Kasumi-1 (cell line): ENCODE measurements at places on chromosomes 7 and 10.

DNA sequence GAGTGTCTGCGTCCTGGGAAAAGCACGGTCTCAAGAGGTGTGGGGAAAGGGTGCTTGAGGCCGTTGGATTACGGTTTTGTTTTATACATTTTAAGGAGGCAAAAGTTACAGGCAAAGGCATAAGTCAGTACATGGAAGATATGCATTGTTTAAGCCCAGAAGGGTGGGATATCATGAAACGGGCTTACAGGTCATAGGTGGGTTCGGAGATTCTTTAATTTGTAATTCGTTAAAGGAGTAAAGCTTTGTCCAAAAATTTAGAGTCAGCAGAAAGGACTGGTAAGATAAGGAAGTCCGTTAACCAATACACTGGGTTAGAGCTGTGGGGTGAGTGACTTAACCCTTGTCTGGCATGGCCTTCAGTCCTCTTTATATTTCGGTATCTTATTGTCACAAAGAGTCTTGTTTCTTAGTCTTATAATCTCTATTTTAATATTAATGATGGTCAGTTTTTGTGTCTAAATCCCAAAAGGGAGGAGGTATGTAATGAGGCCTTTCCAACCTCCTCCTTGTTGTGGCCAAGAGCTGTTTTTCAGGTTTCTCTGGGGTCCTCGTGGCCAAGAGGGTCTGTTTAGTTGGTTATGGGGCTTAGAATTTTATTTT, 12.7 kb downstream of the TSPAN14 start:
- DNase-seq: no peak

- no peak for DNase-seq
Observed at GRCh38 chr7:138092486-138093028, 16.3 kb downstream of the AKR1D1 start.

GRCh38 chr10:83310688-83311087, 828.6 kb upstream of the GHITM start:
- no peak for DNase-seq

GRCh38 chr10:86699125-86699524, 30.8 kb downstream of the LDB3 start:
- DNase-seq: no peak

- DNase-seq: no peak
Observed at GRCh38 chr7:98701372-98701771, 84.3 kb downstream of the NPTX2 start.

- no peak for DNase-seq
Observed at GRCh38 chr10:117412469-117413010, 37.3 kb upstream of the PDZD8 start.

DNA sequence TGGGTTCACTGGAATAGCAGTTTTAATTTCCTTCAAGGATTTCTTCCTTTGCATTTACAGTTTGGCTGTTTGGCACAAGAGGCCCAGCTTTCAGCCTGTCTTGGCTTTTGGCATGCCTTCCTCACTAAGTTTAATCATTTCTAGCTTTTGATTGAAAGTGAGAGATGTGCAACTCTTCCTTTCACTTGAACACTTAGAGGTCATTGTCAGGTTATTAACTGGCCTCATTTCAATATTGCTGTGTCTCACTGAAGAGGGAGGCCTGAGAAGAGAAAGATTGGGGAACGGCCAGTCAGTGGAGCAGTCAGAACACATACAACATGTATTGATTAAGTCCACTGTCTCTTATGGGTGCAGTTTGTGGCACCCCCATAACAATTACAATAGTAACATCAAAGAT, 33.9 kb downstream of the PTTG1IP2 start:
- DNase-seq: no peak

DNA sequence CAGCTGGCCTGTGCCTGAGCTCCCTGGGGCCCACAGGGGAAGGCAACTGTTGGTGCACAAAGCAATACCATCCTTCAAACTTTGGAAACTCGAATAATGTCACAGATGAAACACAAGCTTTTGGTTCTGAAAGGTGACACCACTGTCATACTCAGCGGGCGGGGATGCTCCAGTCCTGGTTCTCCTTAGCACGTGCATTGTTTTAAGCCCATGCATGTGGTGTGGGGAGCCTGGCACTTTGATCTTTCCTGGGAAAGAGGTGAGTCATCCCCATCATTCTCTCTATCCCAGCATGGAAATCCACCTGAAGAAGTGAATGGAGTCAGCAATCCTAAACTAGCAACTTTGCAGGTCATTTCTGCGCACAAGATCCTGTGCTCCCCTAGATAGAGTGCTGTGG, 119.6 kb downstream of the GLRX3 start:
- no peak for DNase-seq

- DNase-seq: peak; percentile 73
Observed at GRCh38 chr10:6542999-6543430, 37.1 kb downstream of the PRKCQ start.

GRCh38 chr10:93166134-93166533, 92.4 kb downstream of the CYP26A1 start:
- DNase-seq: no peak

GRCh38 chr10:122962405-122962804, 8.4 kb upstream of the C10orf88 start:
- no peak for DNase-seq

DNA sequence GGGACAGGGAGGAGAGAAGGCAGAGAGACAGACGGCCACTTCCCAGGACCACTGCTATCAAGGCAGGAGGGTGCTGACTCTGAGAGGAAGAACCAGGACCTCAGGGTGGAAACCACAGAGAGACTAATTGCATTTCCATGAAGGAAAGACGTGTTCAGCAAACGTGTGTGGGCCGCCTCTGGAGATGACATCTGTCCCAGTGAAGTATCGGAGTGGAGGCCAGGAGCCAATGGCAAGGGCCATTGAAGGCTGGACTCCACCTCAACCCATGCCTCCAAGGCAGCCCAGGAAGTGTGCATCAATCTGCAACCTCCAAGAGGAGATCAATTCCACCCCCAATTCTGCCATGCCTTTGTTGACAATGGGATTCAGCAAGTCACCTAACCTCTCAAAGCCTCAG, 229.9 kb downstream of the USP6NL start:
- DNase-seq: no peak

DNA sequence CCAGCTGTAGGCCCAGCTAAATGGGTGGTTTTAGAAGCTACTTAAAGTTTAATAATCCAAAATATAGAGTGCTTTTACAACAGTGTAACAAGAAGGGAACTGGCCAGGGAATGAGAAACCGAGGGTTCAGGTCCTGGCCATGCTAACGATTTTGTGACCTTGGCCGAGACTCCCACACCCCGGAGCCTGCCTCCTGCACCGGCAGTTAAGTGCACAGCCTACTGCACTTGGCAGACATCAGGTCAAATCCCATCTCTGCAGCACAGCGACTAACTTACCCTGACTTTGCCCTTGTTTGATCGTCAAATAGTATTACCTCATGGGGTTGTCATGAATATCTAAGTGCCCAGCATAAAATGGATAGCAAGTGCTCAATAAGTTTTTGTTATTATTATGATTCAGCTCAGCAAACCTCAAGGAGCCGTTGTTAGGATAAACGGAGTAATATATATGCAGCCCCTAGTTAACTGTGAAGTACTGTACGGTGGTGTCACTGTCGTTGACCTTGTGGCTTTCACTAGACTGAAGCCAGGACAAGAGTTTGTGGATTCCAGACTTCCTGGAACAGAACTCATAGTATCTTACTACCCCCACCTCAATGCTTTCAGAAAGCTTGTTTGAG, 35.5 kb downstream of the LYZL1 start:
- DNase-seq: no peak

GRCh38 chr7:83270407-83270806, 107.7 kb upstream of the PCLO start:
- no peak for DNase-seq

DNA sequence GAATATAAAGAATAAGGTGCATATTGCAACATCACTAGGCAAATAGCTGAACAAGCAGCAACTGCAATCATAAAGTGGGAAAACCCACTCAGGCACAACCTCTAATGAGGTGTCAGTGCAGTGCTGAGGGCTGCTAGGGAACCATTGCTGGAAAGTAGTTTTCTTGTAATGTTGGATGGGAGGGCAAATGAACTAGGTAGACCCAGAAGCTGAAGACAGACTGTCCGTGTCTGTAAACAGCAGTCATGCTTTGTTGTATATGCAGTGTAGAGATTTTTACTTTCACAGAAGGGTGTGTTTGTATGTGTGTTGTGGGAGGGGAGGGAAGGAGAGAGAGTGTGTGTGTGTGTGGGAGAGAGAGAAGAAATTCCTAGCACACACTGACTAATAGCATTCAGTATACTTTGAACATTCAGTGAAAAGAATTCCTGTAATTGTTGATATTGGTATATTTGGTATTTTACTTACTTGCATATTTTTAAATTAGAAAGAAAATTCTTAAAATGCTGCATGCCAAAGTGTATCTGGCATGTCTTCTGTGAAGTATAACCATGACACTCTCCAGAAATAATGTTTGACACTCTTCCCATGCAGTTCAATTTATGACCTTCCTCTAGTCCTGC, 28.8 kb downstream of the ITGB8 start:
- DNase-seq: no peak
